Spinal cord (tissue), 10 donors: ENCODE measurements at places on chromosomes 3 and 15. TPM values are rescaled to one million over a fixed set of nuclear protein-coding genes. Genes with fewer than 3 reads are reported as not detected.

DNA sequence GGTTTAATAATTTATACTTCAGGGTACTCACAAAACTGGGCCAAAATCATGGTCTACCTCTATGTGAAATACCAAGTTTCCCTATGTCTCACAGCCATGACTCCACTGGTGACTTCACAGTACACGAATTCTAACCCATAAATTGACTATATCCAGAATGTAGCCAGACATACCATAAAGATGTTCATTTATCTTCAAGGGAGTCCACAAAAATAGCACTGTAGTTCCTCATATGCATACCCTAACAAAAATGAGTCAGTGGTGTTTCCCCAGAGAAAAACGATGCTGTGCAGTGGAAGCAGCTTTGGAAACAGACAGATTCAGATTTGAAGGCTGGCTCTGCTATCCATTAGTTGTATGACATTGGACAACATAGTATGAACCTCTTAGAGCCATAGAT lies 438.8 kb downstream of the FHIT start:
- DNase-seq = no peak

GRCh38 chr3:115928376-115928775 lies 305.1 kb downstream of the GAP43 start:
- no peak for DNase-seq

DNA sequence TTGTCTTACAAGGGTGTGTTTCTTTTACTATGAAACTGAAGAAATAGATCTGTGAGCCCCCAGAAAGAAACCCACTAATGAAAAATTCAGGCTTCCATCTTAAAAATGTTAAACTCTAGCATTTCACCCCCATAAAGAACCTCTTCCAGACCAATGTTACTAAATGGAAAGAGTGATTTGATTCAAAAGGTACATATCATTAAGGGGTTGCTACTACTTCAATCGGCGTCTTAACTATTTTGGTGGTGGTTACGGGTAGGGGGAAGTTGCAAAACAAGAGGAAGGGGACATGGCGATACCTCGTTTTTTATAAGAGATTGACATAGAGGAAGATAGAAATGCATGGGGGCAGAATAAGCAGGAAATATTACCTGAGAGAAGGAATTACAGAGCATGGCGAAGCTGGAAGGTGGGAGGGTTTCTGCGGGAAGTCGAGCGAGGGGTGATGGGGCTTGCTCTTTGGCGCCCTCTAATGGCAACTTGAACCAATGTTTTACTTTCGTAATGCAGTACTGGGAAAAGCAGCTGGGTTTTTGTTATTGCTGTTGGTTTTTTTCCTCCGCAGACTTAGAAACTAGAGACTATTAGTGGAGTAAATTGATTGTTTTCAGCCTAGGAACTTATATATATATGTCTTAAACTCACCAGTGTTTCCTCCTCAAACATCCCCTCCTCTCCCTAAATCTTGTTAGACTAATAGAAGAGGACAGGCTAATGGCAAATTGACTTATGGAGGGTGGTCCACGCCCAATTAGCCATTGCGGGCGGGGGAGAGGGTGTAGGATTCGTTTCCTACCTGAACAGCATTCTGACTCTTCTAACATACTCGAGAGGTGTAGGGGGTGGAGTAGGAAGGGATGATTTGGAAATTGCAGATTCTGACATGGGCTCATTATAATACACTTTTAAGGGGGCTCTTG lies 11.3 kb upstream of the SOX2 start:
- DNase-seq = peak; percentile 86

DNA sequence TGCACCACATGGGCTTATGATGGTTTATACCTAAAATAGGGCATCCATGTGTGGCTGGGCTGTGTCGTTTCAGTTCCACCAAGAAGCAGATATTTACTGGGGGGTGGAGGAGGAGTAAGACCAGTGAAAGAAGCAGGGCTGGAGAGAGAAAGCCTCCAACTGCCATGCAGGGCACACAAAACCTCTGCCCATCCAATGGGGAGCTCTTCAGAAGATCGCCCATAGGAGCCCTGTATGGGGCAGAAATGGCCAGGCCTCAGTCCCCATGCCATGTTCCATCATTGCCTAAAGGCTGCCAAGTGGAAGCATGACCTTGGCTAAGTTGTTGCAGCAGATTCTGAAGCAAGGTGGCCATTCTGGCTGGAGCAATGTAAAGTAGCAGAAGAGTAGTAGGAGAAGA lies 277.0 kb downstream of the MEX3B start:
- DNase-seq = no peak

The FILIP1L gene
- total RNA-seq = 18.7 TPM

The PTX3 gene
- 5.4 TPM for total RNA-seq

The SPTSSB gene
- total RNA-seq = 10.4 TPM
